ENCODE measurements at places on chromosomes 11 and 22. TPM values are rescaled to one million over a fixed set of nuclear protein-coding genes. Genes with fewer than 3 reads are reported as not detected.

Gene OMP
- total RNA-seq = 1.2 TPM

Gene PLAAT2
- not detected for total RNA-seq

Gene PDGFB
- under 0.01 TPM for total RNA-seq

Gene RCOR2
- 4.0 TPM for total RNA-seq

Gene BARX2
- not detected for total RNA-seq

Gene UCP3
- total RNA-seq = 0.30 TPM

Gene OR52A1
- not detected for total RNA-seq

Gene MN1
- 1.8 TPM for total RNA-seq

Gene MIAT
- total RNA-seq = 1.2 TPM

Gene PATE4
- total RNA-seq = not detected

Gene CHADL
- 3.0 TPM for total RNA-seq

Gene BID
- 30.9 TPM for total RNA-seq

Gene RIMBP3C
- 0.59 TPM for total RNA-seq

Gene FAM227A
- 4.0 TPM for total RNA-seq
